ENCODE measurements at places on chromosomes 11 and 22. TPM values are rescaled to one million over a fixed set of nuclear protein-coding genes. Genes with fewer than 3 reads are reported as not detected.

FGF3 gene
- not detected for total RNA-seq

PLEKHA7 gene
- 0.31 TPM for total RNA-seq

CATSPER1 gene
- 0.19 TPM for total RNA-seq

IFITM1 gene
- 32.6 TPM for total RNA-seq

KDM4D gene
- 0.53 TPM for total RNA-seq

KRTAP5-6 gene
- not detected for total RNA-seq

FOLR3 gene
- 0.13 TPM for total RNA-seq

B3GAT1 gene
- total RNA-seq: not detected

SMTNL1 gene
- total RNA-seq: not detected

HOATZ gene
- total RNA-seq: not detected

PHOX2A gene
- not detected for total RNA-seq

SSTR3 gene
- not detected for total RNA-seq

ELMOD1 gene
- total RNA-seq: 0.19 TPM

INSC gene
- total RNA-seq: 1.6 TPM

PNPLA3 gene
- 2.4 TPM for total RNA-seq

MAP6 gene
- 5.7 TPM for total RNA-seq

CNIH2 gene
- total RNA-seq: 0.37 TPM

MOGAT2 gene
- not detected for total RNA-seq

ACRV1 gene
- not detected for total RNA-seq

SLC15A3 gene
- 9.1 TPM for total RNA-seq
